Fibroblast of skin of right biceps (primary cell): ENCODE measurements at places on chromosomes 5 and 9.

DNA sequence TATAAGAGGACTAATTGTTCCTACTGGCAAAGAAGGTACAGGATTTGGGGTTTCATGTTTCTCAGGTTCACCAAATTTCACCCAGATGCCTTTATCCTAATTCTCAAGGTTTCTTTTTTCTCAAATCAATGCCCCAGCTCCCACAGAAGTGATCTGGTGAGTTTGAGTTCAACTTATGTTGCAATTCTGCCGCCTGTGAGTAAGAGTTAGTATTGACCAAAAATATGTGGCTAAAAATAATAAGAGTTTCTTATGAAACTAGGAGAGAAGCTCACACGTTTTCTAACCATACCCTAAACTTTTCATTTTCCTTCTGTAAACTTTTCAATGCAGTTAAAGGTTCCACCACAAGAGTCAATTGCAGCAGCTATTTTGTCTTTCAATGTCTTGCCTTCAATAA is 15.1 kb downstream of the SLCO6A1 start:
- peak; percentile 30 for DNase-seq

DNA sequence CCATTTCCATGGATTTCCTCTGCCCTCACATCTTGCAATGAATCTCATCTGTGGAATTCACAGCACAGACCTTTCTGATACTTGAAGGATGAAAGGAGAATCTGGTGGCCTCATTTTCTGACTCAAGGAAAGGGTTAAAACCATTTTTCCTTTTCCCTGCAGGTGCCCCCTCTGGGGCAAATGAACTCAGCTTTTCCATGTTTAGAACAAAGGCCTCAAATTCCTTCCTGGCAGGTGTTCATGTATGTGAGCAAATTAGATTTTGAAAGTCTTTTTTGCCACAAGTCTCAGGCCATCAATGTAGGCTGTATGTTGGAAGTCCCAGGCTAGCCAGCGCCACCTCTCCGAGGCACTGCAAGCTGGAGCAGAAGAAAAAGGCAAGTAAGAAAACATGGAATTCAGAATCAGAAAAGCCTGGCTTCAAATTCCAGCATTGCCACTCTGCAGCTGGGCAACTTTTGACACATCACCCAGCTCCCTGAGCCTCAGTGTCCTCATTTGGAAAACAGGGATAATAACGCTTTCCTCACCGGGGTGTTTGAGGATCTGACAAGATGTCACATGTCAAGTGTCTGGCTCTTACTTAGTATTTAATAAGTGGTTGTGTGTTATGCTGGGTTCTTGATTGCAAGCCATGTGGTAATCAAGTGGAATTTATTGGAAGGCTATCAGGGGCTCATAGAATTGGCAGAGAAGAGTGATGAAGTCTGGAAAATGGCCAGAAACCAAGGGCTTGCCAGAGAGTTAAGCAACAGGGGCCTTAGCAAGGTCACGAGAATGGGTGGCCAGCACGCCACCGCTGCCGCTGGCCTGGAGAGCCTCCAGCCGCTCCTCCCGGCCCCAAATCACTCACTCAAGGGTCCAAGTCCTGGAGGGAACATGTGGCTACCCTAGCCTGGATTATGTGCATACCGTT is 48.4 kb upstream of the SMIM23 start:
- no peak for DNase-seq

- no peak for DNase-seq
Observed at GRCh38 chr9:17847908-17848307, 269.0 kb downstream of the SH3GL2 start.

GRCh38 chr9:134213508-134213850 is 49.1 kb upstream of the RNU6ATAC start:
- DNase-seq = no peak

DNA sequence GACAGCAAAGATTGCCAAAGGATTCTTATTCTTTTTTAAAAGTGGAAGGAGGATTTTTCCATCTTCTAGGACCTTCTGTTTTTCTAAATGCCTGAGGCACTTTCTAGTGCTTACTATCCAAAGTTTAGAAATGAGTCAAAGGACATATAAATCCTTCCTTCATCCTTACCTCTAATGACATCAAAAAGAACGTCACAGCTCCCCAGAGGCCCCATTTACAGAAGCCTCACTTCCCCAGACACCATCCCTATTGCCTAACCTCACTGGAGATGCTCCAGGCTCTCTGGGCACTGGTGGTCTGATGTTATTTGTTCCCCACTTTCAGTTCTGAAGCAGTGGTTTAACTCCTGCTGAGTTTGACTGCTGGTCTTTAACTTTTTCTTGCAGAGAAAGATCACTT is 504.3 kb downstream of the AGTPBP1 start:
- peak; percentile 20 for DNase-seq

GRCh38 chr9:70814597-70814996 is 306.8 kb downstream of the TRPM3 start:
- no peak for DNase-seq

DNA sequence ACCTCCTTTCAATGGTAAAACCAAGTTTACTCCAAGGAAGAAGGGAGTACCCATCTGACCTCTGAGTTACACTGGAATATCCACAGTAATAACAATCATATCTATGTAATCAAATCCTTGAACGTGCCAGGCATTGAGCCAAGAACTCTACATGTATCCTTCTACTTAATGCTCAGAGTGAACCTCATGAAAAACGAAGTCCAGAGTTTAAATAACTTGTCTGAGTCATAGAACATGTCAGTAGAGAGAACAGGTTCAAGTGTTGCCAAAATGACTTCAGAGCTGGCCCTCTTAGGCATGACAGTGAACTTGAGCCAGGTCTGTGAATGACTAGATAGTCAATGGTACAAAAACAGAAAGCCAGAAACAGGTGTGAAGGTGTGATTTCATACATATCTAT is 164.1 kb upstream of the ZNF618 start:
- peak; percentile 64 for DNase-seq

DNA sequence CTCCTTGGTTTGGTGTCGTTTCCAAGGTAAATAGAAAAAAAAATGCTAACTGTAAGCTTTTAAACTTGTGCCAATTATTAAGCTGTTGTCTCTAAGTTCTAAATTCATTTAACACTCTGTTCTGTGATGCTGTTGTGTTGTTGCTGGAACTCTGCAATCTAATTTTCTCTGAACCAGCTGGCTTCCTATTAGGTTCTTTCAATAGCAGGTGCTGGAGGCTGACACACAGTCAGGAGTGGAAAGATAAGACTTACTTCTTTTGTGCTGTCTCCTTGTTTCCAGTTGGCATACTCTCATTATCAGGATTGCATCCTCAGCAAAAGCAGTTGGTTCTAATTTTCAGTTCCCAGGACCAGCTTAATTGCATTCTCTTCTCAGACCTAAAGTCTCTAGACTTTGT is 1252.6 kb upstream of the NUDT12 start:
- no peak for DNase-seq

DNA sequence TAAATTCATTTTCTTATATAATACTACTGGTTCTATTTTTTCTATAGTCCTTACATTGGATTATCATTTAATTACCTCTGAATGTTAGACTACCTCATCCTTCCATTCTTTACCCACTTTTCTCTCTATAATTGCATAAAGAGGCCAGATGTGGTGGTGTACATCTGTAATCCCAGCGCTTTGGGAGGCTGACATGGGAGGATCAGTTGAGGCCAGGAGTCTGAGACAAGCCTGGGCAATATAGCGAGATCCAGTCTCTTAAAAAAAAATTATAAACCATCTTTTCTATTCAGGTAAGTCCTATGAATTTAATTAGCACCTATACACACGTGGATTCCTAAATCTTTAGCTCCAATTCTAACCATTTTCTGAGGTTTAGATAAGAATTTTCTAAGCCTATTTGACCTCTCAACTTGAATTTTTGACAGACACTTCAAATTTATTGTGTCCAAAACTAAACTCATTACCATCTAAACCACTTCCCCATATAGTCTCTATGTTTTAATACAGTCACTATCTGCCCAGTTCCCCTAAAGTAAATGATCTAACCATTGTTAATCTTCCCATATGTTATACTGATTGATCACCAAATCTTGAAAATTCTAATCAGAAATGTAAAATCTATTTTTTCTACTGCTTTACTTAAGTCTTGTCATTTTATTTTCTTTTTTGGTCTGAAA is 33.0 kb upstream of the CHD1 start:
- no peak for DNase-seq

GRCh38 chr5:114419067-114419388 is 57.2 kb downstream of the KCNN2 start:
- no peak for DNase-seq

DNA sequence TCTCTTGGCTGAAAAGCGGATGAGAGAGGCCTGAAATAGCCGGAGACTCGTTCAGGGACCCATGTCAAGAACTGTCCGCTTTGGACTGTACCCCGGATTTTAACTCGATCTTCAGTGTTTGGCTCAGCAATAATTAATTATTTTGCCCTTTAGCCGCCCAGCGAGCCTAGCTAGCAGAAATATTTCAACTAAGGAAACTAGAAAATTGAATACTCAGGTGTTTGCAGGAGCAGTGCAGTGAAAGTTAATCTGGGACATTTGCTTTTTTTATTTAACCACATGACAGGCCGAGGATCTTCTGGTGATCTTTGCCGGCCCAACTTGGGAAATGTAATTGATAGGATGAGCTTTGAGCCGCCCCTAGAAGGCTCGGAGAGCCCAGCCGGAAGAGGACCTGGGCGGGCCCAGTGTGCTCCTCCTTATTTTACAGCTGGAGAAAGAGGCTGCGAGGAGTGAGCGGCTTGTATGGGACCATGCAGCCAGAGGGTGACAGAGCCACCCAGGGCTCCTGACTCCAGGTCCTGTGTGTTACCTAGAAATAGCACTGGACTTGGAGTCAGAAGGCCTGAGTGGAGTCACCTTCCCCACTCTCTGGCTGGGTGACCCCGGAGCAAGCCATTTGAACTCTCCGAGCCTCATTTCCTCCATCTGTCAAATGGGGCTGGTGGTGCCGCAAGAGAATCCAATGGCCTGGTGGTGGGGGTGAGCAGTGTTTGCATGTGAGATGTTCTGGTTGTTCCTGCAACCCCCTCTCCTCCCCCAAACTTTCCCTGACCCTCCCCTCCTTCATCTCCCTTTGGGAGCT is 2.4 kb downstream of the PPARGC1B start:
- no peak for DNase-seq

- no peak for DNase-seq
Observed at GRCh38 chr9:69254223-69254622, 70.8 kb upstream of the ENTREP1 start.

DNA sequence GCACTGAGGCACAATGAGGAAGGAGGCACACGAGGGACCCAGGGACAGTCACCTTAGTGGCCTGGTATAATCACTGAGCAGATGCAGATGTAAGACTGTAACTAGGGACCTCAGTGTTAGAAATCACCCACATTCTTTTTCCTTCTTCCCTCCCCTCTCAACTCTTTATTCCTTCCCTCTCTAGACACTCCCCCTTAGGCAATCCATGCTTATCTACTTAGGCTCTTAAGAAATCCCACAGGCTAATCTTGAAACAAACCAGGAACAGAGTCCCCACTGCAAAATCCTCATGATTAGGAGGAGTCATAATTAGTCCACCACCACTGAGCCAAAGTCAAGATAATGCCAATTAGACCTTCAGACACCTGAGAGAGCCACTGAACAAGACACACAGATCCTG is 84.7 kb downstream of the ELAVL2 start:
- no peak for DNase-seq

DNA sequence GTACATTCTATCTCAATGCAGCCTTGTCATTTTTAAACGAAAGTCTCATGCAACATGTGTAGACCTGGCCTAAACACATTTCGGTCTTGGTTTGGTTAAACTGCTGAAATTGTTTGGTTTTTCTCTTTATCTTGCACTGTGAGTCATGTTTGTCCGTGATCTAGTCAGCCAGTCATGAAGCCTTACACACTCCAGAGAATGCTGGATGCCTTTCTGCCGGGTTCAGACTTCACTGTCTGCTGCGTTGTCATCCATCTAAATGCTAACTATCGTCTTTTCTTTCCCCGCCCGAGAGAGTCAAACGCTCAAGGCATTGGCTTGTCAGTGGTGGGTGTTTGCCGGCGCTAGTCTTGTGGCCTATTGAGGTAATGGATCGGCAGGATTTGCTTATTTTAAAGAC is 1194.6 kb upstream of the WWC1 start:
- peak; percentile 10 for DNase-seq

DNA sequence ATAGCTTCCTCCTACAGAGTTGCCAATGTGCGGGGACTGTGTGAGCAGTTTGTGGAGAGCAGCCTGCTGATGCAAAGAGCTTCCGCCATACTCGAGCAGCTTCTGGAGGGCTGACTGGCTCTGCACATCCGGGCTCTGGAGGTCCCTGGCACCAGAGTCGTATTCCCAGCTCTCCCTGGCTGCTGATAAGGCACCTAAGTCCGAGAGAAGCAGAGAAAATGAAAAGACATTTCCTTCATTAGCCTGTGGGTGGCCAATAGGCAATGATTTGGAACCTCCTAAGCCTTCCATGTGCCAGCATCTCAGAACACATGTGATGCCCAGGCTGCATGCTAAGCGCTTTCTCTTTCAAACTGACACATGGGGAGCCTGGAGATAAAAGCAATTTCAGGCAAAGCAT is 94.3 kb downstream of the TSSK1B start:
- no peak for DNase-seq

DNA sequence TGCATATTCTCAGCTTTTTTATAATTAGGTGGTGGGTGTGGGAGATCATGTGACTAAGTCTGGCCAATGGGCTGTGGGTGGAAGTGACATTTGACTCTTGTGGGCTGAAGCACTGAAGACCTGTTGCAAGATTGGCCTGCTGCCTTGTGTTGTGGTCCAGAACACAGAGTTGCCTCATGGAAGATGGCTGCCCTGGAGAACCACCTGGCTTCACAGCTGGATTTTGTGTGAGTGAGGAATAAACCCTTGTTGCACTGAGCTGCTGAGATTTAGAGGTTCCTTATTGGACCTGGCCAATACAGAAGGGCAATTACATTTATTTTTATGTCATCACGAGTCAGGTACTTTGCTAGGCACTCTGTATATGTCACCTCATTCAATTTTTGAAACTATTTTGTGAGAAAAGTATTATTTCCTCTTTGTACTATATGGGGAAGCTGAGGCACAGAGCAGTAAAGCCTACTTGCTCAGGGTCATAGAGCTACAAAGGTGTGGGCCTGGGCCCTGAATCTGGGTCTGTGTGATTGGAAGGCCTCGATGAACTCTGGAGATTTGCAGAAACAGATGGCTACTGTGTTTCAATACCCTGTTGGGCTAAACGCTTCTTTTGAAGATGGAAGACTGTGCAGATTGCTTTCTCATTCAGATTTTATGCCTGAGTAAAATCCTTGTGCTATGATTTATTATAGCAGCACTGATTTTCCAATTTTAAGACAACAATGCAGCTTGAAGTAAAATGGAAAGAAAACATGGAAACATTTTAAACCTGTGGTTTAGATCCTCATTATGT is 71.2 kb upstream of the TBC1D2 start:
- DNase-seq = peak; percentile 35
